ENCODE measurements at places on chromosomes 3 and 15.

GRCh38 chr3:116390318-116390717 lies 55.0 kb downstream of the LSAMP start:
- no peak for DNase-seq

- no peak for DNase-seq
Observed at GRCh38 chr3:8147711-8148110, 353.9 kb upstream of the LMCD1 start.

GRCh38 chr15:83855956-83856355 lies 202.0 kb downstream of the ADAMTSL3 start:
- no peak for DNase-seq

DNA sequence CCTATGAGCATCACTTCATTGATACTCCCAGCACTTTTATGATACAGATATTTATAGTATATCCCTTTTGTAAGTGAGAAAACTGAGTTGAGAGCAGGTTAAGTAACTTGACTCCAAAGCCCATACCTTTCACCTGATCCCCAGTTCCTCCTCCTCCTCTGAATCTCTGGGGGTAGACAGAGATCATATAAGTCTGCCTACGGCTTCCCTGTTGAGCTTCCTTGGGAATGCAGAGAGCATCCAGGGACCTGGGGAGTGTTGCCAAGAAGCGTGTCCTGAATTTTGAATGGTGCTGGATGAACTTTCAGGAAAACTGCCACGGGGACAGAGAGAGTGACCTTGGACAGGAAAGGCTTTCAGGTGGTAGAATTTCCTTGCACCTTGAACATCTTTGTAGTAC lies 268.5 kb downstream of the LRTM1 start:
- DNase-seq = no peak

- no peak for DNase-seq
Observed at GRCh38 chr15:75738014-75738646, 25.5 kb upstream of the CSPG4 start.

DNA sequence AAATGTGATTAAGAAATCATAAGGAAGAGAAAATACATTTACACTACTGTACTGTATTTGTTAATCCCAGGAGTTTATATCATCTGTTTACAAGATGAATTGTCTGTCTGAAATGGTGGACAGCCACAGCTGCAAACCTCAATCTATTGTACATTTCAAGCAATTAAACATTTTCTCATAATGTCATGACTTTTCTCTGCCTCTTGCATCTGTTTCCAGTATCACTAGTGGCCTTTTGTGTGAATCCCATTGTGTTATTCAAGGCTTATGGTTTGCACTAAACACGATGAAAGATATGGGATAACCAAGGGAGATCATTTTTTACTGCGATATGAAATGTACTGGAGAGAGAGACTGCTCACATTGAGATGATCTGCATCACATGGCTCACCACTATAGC lies 200.2 kb upstream of the LRRN1 start:
- no peak for DNase-seq

GRCh38 chr15:80495401-80495942 lies 91.3 kb downstream of the ARNT2 start:
- no peak for DNase-seq

DNA sequence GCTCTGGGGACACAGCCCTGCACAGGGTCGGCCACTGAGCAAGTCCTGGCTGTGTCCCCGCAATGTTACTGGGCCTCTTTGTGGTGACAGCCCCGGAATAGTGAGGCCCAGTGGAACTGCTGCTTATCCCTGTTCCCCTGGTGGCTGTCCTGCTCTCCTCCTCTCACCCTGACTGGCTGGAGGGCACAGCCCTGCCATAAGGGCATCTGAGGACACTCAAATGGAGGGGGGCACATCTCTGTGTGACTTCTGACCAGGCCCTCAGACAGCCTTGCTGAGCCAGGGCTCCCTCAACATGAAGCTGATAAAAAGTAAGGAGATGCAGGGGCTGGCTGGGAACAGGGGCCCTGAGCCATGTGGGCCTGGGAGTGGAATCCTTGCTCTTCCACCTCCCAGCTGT lies 127.4 kb upstream of the ATP2B2 start:
- no peak for DNase-seq

Data from GM18507 (cell line).